ENCODE measurements at places on chromosomes 6 and 20. TPM values are rescaled to one million over a fixed set of nuclear protein-coding genes. Genes with fewer than 3 reads are reported as not detected.

The MCCD1 gene
- not detected for total RNA-seq

The SLC25A27 gene
- total RNA-seq = 12.8 TPM

The VIP gene
- total RNA-seq = 8.9 TPM

The FLRT3 gene
- 3.2 TPM for total RNA-seq

The RAD21L1 gene
- total RNA-seq = not detected

The SLC35D3 gene
- total RNA-seq = 0.19 TPM

The MUC21 gene
- not detected for total RNA-seq

The TREML1 gene
- total RNA-seq = not detected

The SYNE1 gene
- total RNA-seq = 22.3 TPM

The FAM184A gene
- total RNA-seq = 0.60 TPM

The TRIM38 gene
- 12.6 TPM for total RNA-seq

The SRSF3 gene
- 243 TPM for total RNA-seq

The UBD gene
- 11.7 TPM for total RNA-seq

The TAF4 gene
- 27.5 TPM for total RNA-seq

The NOP56 gene
- 80.8 TPM for total RNA-seq

The CD109 gene
- 1.7 TPM for total RNA-seq

The MLN gene
- not detected for total RNA-seq

The TSPO2 gene
- 0.48 TPM for total RNA-seq

The HLA-DMB gene
- 10.8 TPM for total RNA-seq

The OLIG3 gene
- not detected for total RNA-seq

The DNAAF9 gene
- total RNA-seq = 25.4 TPM

The MRPL14 gene
- 41.0 TPM for total RNA-seq

The GATA5 gene
- 0.22 TPM for total RNA-seq

The GTSF1L gene
- total RNA-seq = not detected

The GSTA1 gene
- total RNA-seq = 0.89 TPM

The TAGAP gene
- total RNA-seq = 2.0 TPM

The SPTLC3 gene
- total RNA-seq = 7.2 TPM

The TFAP2C gene
- 0.75 TPM for total RNA-seq

The LY6G5B gene
- 15.5 TPM for total RNA-seq

The SMOC2 gene
- total RNA-seq = 18.8 TPM

The SLC26A8 gene
- 1.0 TPM for total RNA-seq

The ACTR5 gene
- total RNA-seq = 8.1 TPM

The RAB44 gene
- total RNA-seq = 0.53 TPM

The F13A1 gene
- total RNA-seq = 134 TPM

The EZR gene
- 220 TPM for total RNA-seq

The WFDC10A gene
- total RNA-seq = not detected

The ARHGAP18 gene
- 24.3 TPM for total RNA-seq

The SLC17A9 gene
- total RNA-seq = 22.2 TPM

The TREM2 gene
- 1.3 TPM for total RNA-seq

The GJA10 gene
- not detected for total RNA-seq

The LY6G6F gene
- total RNA-seq = not detected

The LHFPL5 gene
- 0.19 TPM for total RNA-seq

The RPP21 gene
- 34.9 TPM for total RNA-seq

The SPDEF gene
- total RNA-seq = 49.1 TPM

The FILIP1 gene
- total RNA-seq = 49.8 TPM

The WFDC10B gene
- total RNA-seq = not detected

The CALHM4 gene
- not detected for total RNA-seq

The DUSP15 gene
- total RNA-seq = 0.58 TPM

The TMEM244 gene
- not detected for total RNA-seq

The RIMS1 gene
- total RNA-seq = not detected

The REV3L gene
- 20.7 TPM for total RNA-seq

The TP53TG5 gene
- 1.6 TPM for total RNA-seq

Measured in mucosa of descending colon (tissue), 3 donors.